ENCODE measurements at places on chromosomes 4 and X.
A peak's percentile ranks its signal among the peaks of the same experiment; 100 is the strongest.

DNA sequence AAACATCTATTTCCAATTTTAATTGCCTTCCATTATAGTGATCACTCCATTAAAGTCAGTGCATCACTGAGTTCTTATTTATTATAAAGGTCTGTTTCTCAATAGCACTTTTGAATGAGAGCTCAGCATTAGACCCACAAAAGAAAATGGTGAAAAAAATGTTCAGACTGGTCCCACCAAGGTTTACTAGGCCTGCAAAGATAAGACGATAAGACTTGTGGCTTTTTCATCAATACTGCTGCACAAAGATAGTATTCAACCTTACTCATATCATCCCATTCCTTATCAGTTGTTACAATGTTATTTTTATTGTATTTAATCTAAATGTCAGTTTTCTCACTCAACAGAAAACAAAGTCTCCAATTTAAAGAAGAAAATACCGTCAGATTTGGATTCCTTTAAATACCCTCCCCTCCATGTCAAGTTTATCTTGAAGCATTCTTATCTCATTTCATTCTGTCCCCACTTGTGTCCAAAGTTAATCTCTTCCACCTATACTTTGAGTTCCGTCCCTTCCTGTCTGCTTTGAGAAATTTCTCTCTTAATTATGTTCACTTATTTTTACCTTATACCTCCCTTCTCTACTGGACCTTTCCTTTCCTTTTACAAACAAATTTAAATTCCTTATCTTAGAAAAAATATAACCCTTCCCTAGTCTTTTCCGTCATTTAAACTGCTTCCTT lies 140.0 kb downstream of the GASK1B start:
- DNase-seq = no peak

- DNase-seq = no peak
These were observed 434.1 kb downstream of the ANKRD50 start for GRCh38 chr4:124278477-124278876.

DNA sequence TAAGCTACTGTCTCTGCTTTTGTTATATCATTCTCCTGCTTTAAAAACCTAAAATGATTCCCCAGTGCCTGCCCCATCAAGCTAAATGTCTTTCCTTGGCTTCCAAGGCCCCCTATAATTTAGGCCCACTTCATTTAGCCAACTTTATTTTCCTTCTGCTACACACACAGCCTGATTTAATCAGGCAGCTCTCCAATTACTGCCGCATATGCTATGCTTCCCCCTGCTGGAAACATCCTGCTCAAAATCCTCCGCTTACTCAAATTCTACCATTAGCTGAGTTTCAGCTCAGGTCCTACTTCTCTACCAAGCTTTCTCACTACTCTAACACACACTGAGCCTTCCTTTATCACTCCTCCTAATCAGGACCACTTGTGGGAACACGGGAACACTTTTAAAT lies 17.0 kb downstream of the LAMP2 start:
- peak; percentile 14 for DNase-seq

GRCh38 chr4:56326363-56326762 lies 60.9 kb downstream of the AASDH start:
- DNase-seq = no peak

DNA sequence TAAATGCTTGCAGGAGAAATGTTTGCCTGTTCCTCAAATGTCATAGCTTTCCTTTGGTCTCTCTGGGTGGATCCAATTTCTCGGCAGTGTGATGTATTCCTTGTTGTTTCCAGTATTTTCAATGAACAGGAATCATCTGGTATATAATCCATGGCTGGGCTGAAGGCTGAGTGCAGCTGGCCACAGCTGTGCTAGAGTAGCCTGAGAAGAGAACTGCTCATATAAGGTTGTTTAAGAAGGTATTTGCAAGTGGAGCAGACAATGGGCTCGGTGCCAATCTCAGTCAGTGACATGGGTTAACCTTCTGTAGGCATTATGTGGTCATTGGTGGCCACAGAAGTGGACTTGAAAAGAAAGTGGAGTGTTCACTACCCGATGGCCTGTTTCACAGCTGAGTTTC lies 390.3 kb downstream of the SPRY1 start:
- no peak for DNase-seq

DNA sequence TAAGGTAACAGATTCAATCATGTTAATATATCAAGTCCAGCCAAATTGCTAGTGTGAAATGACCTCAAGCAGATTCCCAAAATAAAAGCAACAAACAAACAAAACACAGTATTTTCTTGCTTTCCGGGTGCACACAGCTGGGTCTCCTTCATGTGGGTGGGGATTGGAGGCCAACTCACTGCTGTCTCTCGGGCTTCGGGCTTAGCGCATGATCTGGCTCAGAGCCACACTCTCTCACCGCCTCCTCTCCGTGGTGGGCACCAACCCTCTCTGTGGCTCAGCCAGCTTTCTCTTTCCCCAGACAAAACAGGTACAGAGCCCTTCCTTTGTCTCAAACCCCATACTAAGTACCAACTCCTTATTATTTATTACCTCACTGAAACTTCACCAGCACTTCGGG lies 2.9 kb upstream of the REELD1 start:
- DNase-seq = no peak

GRCh38 chr4:14046642-14047041 lies 419.1 kb upstream of the BOD1L1 start:
- DNase-seq = no peak

- DNase-seq = no peak
These were observed 357.2 kb upstream of the FAM241A start for GRCh38 chr4:111788099-111788498.

- DNase-seq = peak; percentile 32
These were observed 38.4 kb downstream of the SAGE1 start for GRCh38 chrX:135931644-135932487.
